Activated T-helper 1 cell treated with anti-CD3 and anti-CD28 coated beads, Interleukin-2, amount 50 U/mL, for 16 hours (primary cell): ENCODE measurements at places on chromosomes 13 and 19.
A peak's percentile ranks its signal among the peaks of the same experiment; 100 is the strongest.

- no peak for DNase-seq
Measured at GRCh38 chr19:44694184-44694579, 4.8 kb upstream of the CEACAM16 start.

DNA sequence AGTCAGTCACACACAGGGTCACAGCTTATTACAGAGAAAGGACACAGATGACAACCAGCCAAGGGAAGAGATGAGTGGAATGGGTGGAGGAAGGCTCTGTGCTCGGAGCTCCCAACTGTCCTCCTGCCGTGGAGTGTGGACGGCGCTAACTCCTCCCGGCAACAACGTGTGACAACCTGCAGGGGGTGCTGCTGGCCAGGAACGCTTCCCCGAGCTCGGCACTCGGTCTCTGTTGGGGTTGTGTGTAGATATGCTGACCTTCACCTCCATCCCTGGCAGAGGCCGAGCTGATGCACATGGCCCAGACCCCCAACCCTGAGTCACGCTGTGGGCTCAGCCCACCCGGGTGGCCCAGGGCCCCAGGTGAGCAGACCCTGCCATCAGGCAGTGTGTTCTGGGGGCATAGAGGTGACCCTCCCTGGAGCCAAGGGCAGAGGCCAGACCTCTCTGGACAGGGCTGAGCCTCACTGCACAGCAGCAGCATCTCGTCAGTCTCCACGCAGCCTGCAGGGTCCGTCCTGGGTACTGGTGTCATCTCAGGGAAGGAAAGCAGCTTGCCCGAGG, 14.1 kb downstream of the ZNF444 start:
- DNase-seq: no peak

- no peak for DNase-seq
Measured at GRCh38 chr13:112947796-112948195, 21.2 kb upstream of the MCF2L start.

- DNase-seq: peak; percentile 51
Measured at GRCh38 chr19:49475995-49476880, 2.2 kb downstream of the FLT3LG start.

- no peak for DNase-seq
Measured at GRCh38 chr13:111114362-111115060, 599 bp upstream of the ARHGEF7 start.

- DNase-seq: no peak
Measured at GRCh38 chr13:24612726-24613125, 67.5 kb upstream of the ATP12A start.

GRCh38 chr19:56750658-56751057, 79.1 kb upstream of the ZNF835 start:
- DNase-seq: no peak

- DNase-seq: no peak
Measured at GRCh38 chr13:30850204-30850866, 55.7 kb upstream of the MEDAG start.

DNA sequence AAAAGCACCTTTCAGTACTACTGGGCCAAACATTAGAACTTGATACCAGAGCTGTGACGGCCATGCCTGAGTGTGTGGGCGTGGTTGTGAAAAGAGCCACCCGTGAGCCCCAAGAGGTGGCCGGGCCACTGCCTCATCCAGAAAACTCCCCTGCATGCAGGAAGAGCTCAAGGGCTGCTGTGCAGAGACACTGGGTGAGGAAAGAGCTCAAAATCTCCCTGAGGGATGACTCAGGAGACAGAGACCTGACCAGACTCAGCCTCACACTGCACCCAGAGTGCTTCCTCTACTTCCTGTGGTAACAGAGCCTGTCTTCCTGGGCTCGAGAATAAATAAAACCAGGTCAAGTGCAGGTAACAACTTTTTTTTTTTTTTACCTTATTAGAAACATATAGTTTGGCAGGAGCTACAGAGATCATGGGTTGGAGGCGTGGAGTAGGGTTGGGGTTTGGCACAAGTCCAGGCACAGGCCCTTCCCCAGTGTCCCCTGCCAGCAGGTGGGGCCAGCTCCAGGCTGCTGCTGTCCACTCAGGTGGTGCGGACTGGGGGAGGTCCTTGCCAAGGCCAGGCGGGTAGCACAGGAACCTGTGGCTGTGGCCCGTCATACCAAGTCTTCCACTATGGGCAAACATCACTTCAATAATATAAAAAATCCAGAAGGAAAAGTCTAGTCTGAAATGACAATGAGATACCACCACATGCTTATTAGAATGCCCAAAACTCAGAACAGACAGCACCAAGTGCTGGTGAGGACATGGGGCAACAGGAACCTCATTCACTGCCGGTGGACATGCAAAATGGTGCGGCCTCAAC, 25.5 kb downstream of the ELL start:
- peak; percentile 50 for DNase-seq

- DNase-seq: no peak
Measured at GRCh38 chr13:43086181-43086580, 62.8 kb downstream of the DNAJC15 start.

DNA sequence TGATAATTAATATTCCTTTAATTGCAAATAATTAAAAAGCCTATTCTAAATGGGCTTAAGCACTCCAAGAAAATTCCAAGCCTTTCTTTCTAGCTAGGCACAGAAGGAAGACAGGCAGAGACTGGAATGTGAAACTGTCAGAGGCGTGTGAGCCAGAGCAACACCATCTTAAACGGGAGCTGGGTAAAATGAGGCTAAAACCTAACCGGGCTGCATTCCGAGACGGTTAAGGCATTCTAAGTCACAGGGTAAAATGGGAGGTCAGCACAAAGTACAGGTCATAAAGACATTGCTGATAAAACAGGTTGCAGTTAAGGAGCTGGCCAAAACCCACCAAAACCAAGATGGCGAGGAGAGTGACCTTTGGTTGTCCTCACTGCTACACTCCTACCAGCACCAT, 300.4 kb downstream of the SLITRK6 start:
- no peak for DNase-seq

GRCh38 chr13:59680429-59681024, 483.2 kb downstream of the DIAPH3 start:
- no peak for DNase-seq

- DNase-seq: no peak
Measured at GRCh38 chr13:23822252-23822824, 66.9 kb downstream of the MIPEP start.

DNA sequence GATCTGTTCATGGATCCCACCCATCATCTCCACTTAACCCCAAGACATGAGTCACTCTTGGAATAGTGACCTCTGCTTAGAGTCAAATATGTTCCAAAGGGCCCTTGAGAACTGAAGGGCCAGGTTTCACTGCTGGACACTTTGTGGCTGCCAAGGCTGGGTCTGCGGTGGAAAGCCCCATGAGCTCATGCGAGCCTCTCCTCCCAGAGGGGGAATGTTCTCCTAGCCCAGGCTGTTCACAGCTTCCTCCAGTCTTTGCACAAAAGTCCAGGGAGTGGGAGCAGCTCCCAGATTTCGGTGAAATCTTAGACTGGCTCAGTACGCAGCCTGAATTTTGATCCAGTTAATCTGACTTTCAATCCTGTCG, 732 bp upstream of the DCLK1 start:
- DNase-seq: no peak

- no peak for DNase-seq
Measured at GRCh38 chr13:53672005-53672404, 643.4 kb downstream of the OLFM4 start.

DNA sequence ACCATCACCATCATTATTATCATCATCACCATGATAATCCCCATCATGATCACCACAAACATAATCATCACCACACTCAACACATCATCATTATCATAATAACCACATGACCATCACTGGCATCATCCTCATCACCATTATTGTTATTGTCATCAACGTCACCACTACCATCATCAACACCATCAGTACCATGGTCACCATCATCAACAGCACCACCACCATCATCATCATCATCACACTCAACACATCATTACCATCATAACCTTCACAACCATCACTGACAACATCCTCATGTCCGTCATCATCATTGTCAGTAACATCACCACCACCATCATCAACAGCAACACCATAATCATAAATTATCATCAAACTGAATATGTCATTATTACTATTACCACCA, 73.2 kb downstream of the MBD3L1 start:
- DNase-seq: no peak

DNA sequence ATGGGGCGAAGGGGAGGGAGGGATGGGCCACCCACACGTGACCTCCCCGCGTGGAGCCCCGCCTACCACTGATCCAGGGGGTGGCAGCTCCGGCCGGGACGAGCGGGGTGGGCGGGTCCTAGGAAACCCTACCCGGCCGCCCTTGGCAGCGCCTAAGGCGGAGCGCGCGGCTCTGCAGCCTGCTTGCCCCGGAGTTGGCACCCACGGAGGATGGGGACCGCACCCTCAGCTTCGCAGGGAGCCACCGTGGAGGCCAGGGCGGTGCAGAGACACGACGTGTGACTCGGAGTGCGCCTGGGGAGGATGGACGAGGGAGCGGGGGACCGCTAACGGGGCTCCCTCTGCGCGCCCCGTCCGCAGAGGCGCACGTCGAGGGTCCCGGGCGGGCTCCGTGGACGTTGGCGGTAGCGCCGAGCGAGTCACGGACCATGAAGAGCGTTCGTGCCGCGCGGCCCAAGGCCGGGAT, at the start of gene RGS9BP:
RGS9BP (plus strand) TSS at position 129 of the 466 bp plus-strand sequence. CDS start 416 bp downstream, outside the sequence.
- DNase-seq: peak; percentile 39

- no peak for DNase-seq
Measured at GRCh38 chr13:58991826-58992477, 1171.8 kb downstream of the DIAPH3 start.

- DNase-seq: no peak
Measured at GRCh38 chr13:98033277-98034247, 80.1 kb downstream of the IPO5 start.

DNA sequence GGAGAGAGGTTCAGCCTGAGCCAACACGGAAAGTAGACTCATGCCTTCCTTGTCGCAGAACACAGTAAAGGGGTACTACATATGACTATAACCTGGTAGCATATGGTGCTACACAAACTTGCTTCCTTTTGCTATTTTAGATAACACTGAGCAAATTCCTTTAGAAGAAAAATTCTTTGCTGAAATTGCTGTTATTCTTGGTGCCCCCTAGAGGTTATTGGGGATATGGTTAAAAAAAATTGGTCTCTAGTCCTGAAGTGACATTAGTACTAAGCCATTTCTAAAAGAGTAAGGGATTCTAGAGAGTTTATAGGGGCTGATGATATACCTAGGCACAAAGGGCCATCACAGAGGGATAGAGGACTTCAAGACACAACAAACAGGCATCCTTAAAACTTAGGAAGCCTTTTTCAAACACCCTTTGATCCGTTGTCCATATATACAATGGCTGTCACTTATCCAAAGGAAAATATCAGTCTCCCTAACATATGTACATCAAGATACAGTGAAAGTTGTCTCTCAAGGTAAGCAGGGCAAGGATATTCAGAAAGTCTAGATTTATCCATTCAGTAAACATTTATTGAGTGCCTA, 13.9 kb upstream of the HS6ST3 start:
- no peak for DNase-seq

- no peak for DNase-seq
Measured at GRCh38 chr19:46564701-46565100, 36.4 kb upstream of the CALM3 start.

DNA sequence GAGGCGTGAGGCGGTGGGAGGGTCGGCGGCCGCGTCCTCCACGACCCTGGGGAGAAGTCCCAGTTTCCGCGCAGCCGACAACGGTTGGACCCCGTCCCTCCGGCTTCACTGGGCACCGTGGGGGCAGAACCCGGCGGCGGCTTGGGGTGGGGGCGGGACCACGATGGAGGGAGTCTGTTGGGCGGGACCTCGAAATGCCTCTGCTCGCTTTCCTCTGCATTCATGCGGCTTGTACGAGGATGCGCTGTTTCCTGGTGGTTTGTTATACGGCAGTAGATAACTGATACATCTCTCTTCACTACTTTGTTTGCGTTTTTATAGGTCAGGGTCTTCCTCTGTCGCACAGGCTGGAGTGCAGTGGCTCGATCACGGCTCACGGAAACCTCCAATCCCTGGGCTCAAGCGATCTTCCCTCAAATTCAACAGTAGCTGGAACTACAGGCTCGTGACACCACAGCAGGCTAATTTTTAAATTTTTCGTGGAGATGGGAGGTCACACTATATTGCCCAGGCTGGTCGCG, 24.6 kb upstream of the ZNF846 start:
- DNase-seq: peak; percentile 45

DNA sequence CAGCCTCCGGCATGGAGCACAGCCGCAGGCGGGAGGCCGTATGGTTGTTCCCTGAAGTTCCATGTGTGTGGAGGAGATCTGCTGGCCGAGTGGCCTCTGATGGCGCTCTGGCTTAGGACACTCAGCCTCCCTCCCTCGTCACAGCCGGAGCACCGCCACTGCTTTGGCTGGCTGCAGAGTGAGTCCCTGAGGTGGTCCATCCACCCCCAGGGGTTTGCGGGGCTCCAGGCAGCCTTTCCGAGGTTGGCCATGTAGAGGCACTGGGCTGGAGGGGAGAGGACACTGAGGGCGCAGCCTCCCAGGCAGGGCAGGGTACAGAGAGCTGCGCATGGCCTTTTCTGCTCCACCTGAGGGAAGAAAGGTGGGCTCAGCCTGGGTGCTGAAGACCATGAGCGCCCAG, 19.8 kb upstream of the NPAS1 start:
- DNase-seq: no peak

DNA sequence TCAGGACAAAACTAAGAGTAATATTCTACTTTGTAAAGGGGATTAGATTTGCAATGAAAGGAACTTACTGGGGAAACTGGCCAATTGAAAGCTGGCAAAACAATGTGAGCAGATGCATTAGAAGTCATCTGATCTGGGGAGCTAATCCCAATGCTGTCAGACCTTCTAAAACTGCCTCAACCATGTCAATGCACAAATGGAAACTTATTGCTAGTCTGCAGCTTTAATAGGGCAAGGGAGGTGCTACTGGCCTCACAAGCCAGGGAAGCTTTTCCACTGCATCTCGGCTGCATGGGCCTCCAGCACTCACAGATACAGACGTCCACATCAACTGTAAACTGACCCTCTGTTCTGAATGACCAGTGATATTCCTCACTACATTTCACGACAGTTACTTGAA, 154.2 kb downstream of the LHFPL6 start:
- no peak for DNase-seq

GRCh38 chr19:4516199-4516938, 1.9 kb downstream of the PLIN4 start:
- DNase-seq: no peak

GRCh38 chr13:73879346-73880015, 254.7 kb downstream of the KLF12 start:
- DNase-seq: no peak

- peak; percentile 26 for DNase-seq
Measured at GRCh38 chr19:38425810-38426466, at the start of gene RASGRP4. Gene RASGRP4, minus strand, starts transcription at chr19:38426219. Its CDS starts 128 bp downstream, at chr19:38426091.

GRCh38 chr13:22848539-22849052, 332.2 kb upstream of the SGCG start:
- no peak for DNase-seq

- no peak for DNase-seq
Measured at GRCh38 chr13:36133950-36134626, 2.9 kb upstream of the DCLK1 start.

GRCh38 chr13:20442798-20443381, 82.8 kb downstream of the CRYL1 start:
- DNase-seq: no peak

GRCh38 chr19:38565691-38566105, 52.1 kb downstream of the MAP4K1 start:
- no peak for DNase-seq

- DNase-seq: no peak
Measured at GRCh38 chr19:49546825-49547565, 19.2 kb downstream of the RCN3 start.
